AG08396 (cell line): ENCODE measurements at places on chromosomes 6 and 20.
A peak's percentile ranks its signal among the peaks of the same experiment; 100 is the strongest.

DNA sequence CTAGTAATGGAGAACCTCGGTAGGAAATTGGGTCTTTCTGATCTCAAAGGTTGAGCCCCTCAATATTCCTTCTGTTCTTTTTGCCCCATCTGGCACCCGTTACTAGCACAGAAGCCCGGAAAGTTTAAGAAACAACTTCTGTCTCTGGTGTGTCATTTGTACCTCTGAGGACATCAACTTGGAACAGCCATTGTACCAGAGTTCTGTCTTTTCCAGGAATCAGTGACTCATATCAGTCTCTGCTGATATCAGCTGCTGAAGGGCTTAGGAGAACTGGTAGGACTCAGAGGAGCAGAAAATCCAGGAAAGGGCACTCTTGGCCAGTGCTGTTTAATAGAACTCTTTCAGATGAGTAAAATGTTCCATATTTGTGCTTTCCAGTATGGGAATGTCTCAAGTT is 78.3 kb upstream of the CHD6 start:
- no peak for DNase-seq

DNA sequence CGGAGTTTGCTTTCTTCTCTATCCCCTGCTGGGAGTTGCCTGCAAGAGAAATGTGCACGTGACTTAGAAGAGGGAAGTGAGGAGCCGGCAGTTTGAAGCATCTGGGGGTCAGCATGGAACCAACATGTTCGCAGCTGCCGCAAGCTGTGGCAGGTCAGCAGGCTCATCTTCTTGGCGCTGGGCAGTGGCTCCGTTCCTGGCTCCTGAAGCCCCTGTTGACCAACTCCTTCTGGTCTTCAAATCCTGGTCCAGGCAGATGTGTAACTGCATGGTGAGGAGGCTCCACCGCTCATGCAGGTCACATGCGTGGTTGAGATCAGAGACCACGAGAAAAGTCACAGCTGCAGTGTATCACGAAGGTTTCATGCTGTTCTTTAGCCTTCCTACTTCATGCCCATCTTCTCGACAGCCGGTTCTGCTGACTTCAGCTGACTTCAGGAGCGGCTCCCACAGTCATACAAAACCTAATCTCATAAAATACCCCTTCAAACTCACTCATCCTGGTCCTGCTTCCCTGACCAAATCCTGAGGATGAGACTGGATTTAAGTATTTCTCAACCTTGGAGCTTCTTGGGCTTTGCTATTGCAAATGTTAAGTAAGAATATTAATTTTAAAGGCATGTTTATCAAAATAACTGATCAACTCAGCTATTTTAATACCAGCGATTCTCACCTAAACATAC is 44.9 kb upstream of the BCAS1 start:
- DNase-seq, result peak; percentile 17

- no peak for DNase-seq
Measured at GRCh38 chr20:21570285-21570992, 56.6 kb upstream of the NKX2-2 start.

GRCh38 chr6:142378138-142378875 is 76.5 kb downstream of the ADGRG6 start:
- DNase-seq, result no peak

DNA sequence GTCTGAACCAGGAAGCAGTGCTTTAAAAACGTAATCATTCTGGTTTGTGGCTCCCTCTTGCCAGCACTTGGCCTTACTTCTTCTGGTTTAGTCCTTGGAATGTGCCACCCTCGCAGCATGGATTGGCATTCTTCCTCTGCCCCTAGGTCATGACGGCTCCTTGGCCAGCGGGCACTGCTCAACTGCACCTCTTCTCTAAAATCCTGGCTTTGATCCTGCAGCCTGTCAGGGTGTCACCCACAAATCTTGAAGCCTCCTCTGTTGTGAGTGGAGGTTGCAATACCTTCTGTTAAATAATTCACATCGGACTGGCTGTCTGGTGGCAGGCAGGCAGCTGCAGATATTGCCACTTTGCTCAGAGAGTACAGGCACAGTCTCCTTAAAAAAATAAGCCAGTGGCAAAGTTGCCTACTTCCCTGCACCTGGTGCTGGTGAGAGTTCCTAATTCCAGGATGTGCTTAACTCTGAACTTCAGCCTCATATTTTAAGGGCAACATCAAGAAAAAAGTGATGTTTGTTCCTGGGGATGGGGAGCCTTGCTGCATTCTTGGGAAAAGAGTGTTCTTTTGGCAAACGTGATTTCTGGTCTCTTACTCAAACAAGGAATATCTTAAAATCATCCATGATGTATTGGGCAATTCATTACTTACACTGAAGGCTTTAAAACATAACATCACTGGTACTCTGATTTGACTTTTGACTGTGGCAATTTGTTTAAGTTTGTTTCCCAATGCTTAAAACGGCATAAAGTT is 179.8 kb downstream of the FOXA2 start:
- no peak for DNase-seq

- DNase-seq, result no peak
Measured at GRCh38 chr6:17418281-17419188, 25.1 kb downstream of the CAP2 start.

DNA sequence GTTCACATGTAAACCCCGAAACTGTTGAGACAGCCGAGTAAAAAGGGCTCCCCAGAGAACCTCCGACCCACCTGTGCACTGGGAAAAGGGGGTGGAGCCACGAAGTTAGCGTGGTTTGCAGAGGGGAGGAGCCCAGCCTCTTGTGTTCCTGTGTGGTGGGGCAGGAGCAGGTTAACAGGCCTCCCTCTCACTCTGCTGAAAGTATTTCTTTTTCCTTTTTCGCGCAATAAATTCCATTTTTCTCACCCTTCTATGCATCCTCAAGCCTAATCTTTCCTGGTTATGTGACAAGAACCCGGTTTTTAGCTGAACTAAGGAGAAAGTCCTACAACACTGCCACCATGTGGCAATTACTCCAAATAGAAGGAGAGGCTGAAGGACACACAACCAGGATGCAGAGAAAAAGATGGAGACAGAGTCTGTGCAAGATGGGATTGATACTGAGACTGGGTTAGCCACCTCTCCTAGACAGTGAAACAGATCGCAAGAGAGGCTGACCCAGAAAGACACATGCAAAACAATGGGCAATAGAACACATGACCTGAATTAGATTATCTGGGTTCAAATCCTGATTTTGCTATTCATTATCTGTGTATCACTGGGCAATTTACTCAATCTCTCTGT is 168.7 kb upstream of the PRSS16 start:
- DNase-seq, result peak; percentile 40

DNA sequence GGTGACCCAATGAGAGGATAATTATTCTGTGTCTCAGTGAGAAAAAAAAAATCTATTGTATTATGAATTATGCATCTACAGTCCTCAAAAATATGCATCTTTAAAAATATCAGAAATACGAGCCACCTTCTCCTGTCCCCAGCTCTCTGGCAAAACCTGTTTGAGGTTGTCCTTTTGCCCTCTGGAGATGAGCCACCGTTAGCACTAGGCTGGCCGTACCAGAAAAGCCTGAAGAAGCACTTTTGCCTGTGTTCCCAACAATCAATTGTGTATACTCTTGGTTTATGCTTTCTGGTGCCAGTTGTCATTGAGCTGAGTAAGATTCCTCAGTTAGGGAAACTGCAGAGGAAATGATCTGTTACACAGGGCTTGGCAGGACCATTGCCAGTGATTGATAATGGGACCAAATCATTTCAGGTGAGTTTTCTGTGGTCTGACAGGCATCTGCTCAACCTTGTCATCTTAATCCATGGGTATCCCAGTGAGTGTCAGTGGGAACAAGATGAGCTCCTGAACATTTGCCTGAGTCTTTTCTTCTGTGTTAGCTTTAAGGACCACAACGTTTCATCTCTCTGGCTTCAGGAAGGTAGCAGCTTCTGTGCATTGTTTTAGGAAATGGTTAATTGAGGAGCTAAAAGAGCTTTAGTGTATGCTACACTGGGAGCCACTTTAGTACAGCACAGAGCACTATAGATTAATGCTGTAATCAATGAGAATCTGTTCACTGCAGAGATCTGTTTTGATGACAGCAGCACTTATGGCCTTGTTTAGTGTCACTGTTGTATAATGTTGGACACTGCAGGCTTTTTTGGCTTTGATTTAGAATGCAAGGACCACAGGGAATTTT is 330.1 kb downstream of the RIMS1 start:
- DNase-seq, result no peak

DNA sequence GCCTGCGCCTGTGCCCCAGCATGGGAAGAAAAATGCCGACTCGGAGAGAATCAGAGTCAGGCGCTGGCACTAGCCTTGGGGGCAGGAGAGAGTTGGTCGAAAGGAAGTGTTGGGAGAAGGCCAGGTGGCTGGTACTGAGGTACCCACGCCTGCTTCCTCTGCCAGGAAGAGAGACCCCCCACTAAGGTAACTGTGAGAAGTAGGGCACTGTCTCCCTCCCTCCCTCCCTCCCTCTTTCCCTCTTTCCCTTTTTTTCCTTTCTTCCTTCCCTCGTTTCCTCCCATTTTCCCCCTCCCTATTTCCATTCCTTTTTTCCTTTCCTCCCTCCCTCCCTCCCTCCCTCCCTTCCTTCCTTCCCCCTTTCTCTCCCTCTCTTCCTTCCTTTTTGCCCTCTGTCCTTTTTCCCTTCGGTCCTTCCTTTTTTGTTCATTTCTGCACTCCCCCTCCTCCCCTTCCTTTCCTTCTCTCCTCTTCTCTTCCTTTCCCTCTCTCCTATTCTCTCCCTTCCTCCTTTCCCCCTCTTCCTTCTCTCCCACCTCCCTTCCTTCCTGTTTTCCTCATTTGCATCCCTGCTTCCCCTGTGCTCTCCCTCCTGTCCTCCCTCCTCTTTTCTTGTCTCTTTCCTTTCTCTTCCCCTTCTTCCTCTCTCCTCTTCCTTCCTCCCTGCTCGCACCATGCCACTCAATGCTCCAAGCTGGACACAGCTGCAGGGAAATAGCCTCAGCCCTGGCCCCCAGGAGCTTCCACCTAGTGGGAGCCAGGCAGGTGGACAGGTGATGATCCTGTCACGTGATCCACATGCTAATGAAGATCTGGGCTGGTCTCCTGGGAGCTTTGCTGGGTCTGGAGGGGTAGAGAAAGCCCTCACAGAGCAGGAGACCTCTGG is 148.0 kb downstream of the DHX35 start:
- no peak for DNase-seq

DNA sequence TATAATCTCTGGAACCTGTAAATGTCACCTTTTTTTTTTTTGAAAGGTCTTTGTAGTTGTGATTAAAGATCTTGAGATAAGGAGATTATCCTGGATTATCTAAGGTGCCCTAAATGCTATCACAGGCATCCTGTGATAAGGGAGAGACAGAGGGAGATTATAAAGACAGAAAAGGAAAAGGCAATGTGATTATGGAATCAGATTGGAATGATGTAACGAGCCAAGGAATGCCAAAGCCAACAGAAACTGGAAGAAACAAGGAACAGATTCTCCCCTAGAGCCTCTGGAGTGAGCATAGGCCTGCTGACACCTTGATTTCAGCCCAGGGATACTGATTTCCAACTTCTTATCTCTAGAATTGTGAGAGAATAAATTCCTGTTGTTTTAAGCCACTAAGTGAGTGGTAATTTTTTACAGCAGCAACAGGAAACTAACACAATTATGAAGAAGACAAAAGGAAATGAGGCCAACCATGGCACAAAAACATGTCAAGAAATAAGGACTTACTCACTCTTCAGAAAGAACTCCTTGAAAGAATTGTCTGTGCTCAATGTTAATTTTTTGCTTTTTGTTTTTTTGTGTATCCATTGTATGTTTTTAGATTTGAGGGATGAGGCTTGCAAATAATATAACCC is 82.7 kb downstream of the CFAP61 start:
- DNase-seq, result no peak

- DNase-seq, result no peak
Measured at GRCh38 chr6:42961020-42961470, 491 bp downstream of the GNMT start.

GRCh38 chr20:63163596-63164483 is 52.1 kb downstream of the YTHDF1 start:
- DNase-seq, result no peak

- no peak for DNase-seq
Measured at GRCh38 chr20:14956538-14956937, 619.1 kb upstream of the FLRT3 start.

DNA sequence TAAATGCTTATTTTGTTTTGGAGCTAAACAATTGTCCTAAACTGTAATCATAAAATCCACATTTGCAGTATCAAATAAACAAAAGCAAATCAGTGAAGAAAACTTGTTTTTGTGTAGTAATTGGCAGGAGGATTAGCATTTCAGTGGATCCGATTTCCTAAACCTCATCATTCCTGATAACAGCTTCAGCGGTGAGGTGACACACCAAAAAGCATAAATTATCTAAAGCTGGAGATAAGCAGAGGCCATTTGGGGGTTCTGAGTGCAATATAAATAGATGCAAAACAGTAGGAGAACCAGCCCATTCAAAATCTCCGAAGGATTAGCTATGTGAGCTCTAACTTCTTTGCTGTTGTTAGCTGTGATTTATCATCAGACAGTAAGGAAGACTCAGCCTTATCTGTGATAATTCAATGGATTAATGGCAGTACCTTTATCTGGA is 235.8 kb downstream of the EPHA7 start:
- no peak for DNase-seq

- DNase-seq, result no peak
Measured at GRCh38 chr20:16290358-16290757, 282.9 kb downstream of the KIF16B start.

- peak; percentile 50 for DNase-seq
Measured at GRCh38 chr20:49384437-49385434, 97.7 kb downstream of the KCNB1 start.

GRCh38 chr6:169885131-169885530 is 133.7 kb downstream of the ERMARD start:
- no peak for DNase-seq

- DNase-seq, result peak; percentile 69
Measured at GRCh38 chr20:25573288-25574251, 11.8 kb downstream of the NINL start.

DNA sequence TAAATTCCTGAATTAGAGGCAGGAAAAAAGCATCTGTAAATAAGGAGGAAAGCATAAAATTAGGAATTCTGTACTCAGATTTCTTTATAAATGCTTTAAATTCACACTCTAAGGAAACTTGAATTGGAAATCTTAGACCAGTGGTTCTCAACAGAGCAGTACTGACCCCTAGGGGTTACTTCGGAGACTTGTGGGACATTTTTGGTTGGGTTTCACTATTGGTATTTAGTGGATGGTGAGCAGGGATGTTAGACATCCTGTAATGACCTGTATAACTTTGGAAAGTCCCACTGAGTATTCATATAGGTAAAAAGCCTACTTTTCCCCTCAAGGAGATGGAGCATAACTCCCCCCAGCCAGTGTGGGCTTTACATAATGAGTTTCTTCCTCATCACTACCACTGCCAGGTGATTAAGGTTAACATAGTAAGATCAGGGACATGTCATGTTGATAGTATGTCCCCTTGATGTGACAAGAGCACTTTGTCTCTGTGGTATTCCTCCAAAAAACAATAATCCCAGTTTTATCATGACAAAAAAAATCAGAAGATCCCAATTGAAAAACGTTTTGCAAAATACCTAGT is 31.0 kb downstream of the GLO1 start:
- DNase-seq, result peak; percentile 67

DNA sequence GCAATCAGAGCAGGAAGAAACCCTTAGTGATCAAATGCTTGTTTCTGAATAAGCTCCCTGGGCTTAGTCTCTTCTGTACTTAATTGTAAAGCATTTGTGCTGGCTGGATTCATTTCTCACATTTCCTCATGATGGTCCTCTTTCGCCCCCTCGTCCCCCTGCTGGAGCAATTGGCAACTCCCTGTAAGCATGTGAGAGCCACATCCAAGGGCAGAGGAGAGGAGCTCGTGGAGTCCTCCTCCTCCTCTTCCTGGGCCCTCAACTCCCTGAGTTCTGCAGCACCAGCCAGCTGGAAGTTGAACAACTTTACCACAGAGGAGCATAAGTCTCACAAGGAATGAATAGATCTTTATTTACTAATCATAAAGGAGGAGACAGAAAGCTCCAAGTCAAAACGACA is 12.6 kb downstream of the ANKEF1 start:
- DNase-seq, result no peak

GRCh38 chr6:140071601-140072062 is 697.2 kb upstream of the CITED2 start:
- no peak for DNase-seq
